ENCODE measurements at places on chromosomes 2 and 18.

- DNase-seq = no peak
Measured at GRCh38 chr18:8562070-8562469, 47.2 kb upstream of the RAB12 start.

DNA sequence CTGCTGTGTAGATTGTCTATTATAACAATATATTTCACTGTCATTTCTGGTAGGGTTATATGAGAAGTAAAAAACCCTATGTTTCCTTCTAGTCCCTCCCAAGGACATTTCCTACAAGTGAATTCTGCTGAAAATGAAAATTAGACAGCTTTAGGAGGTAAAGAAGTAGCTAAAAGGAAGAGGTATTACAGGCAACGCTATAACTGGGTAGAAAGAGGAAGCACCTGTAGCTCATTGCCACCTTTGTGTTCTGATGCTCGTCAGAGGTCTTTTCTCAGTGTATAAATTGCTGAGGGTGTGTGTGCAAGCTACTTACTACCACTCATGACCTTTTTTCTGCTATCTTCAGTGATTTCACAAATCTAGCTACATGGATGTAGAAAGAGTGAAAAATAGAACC, 1.4 kb downstream of the DNAJC10 start:
- DNase-seq = no peak

- DNase-seq = no peak
Measured at GRCh38 chr2:98123286-98123685, 36.3 kb downstream of the VWA3B start.

DNA sequence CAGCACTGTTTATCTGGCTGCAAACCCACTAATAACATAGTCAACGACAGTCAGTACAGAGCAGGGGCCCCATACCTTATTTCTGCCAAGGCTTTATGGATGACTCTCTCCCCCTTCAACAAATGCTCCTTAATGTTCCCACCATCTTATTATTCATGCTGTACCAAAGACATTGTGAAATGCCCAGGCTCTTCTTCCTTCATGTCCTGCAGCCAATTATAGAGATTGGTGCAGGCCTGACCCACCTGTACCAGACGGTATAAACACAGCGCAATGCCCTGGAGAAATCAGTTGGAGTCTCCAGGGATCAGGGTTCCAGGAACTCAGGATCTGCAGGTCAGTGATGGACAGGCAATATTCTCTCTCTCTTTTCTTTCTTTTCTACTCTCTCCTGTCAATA, at the start of gene IL1F10:
IL1F10 (plus strand) TSS at position 290 of the 400 bp plus-strand sequence. CDS start 4,769 bp downstream, outside the sequence.
- DNase-seq = no peak

DNA sequence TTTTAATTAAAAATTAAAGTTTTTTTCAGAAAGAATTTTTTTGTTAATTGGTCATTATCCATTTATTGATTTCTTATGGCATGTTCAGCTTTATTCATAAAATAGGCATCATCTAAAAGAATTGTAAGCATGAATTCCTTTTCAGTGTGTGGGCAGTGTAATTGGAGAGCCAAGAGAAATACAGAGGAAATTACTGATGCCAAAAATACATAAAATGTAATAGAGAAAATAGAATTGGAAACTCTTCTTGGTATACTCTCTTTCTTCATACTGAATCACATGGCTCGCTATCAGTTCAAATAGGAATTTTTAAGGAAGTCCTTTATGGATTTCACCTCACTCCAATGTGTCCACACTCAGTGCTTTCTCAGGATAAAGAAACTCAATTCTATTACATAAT, 663.6 kb upstream of the NRXN1 start:
- no peak for DNase-seq

All from stimulated activated CD4-positive, alpha-beta T cell treated with anti-CD3 and anti-CD28 coated beads, Interleukin-1b, Interleukin-23, amount 100 ng/mL, for 1 hour (primary cell).